Fibroblast of the aortic adventitia (primary cell): ENCODE measurements at places on chromosomes 4 and X.

DNA sequence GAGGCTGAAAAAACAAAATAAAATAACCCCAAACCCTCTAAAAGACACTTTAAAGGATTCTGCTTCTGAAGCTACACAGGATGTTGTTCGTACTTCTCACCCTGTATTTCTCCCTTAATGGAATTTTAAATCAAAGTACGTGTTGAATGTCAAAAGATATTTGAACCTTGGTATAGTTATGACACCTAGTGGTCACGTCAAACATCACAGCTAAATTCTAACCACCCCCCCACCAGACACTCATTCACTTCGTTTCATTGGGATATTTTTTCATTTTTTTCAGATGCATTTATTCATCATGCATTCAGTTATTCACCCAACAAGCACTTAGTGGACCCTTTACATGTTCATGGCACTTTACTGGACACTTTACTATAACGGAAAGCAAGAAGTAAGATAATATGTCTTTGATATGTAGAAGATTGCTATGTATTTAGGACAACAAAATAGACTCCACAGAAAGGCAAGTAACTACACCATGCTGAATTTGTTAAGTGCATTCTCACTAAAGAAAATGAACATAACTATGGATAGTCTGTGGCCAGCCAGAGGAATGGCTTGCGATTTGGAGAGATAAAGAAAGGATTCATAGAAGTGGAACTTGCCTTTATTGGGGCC is 62.5 kb upstream of the GPR174 start:
- peak; percentile 48 for DNase-seq

DNA sequence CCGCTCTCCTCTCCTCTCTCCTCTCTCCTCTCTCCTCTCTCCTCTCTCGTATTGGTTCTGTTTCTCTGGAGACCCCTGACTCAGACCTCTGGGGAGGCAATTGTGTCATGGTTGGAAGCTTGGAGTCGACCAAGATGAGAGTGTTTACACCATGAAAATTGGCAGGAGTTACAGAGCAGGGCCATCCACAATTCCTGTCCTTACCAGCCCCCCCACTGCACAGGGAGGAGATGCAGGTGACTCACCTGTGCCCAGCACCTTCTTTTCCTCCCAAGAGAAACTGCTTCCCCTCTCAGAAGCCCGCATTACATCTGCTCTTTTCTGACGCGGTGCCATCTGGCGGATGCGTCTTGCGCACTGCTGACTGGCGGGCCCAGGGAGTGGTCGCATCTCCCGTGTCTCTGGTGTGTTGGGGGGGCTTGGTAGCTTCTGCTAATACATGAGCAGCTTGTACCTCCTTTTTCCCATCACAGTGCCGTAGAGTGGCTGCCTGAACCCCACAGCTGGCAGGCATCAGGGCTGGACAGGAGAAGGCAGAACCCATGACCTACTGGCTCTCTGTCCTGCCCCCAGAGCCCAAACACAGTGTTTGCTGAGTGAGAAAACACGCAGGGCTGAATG is 31.4 kb upstream of the GPR78 start:
- DNase-seq = no peak

- no peak for DNase-seq
Observed at GRCh38 chr4:8336412-8337075, 67.0 kb downstream of the HTRA3 start.

DNA sequence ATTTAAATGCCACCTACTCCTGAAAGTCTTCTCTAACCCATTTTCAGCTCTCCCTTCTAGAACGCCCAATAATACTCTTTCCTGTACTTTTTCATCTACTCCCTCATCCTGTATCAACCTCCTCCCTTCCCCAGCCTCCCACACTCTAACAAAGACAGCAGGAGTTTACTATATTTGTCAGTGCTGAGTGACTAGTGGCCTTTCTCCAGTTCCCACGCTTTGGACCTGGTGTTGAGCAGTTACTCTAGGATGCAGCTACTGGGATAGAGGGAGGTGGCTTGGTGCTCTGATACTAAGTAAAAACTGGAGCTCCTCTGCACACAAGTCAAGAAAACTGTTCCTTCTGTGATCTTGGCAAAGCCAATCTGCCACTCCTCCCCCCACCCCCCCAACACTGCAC is 36.1 kb upstream of the KLHL13 start:
- DNase-seq = no peak

GRCh38 chrX:134551376-134552048 is 91.5 kb downstream of the HPRT1 start:
- DNase-seq = peak; percentile 64

- DNase-seq = no peak
Observed at GRCh38 chr4:91471280-91471679, 832.5 kb upstream of the GRID2 start.

GRCh38 chr4:184298254-184298653 is 80.6 kb upstream of the ENPP6 start:
- DNase-seq = peak; percentile 27

- DNase-seq = no peak
Observed at GRCh38 chr4:95284655-95285054, 264.1 kb downstream of the UNC5C start.

GRCh38 chrX:9775930-9776329 is 10.3 kb upstream of the GPR143 start:
- no peak for DNase-seq

GRCh38 chr4:128866269-128866668 is 56.8 kb downstream of the JADE1 start:
- no peak for DNase-seq

DNA sequence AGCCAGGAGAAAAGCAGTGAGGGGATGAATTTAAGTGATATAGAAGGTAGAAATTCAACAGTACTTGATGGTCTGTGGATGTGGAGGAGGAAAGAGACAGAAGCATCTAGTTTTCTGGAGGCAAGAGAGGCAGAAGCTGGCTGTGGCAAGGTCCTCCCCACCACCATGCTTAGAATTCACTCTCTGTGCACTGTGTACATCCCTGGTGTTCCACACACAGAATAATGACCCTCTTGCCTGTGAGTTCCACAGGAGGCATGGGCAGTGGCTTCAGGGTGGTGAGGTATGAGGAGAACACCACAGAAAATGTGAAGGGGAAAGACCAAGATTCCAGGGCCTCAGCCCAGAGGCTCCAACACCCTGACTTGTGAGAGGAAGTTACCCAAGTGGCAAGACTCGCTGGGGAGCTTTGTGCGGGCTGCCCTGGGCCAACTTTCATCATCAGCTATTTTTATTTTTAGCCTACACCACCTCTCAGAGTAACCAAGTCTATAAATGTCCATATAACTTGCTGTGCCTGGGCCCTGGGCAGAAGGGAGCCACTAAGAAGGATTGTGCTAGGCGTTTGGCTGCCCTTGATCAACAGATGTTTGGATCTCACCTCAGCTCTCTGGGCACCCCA is 7.8 kb upstream of the INTS6L start:
- DNase-seq = no peak

GRCh38 chr4:181536196-181536746 is 706.9 kb upstream of the TENM3 start:
- no peak for DNase-seq

DNA sequence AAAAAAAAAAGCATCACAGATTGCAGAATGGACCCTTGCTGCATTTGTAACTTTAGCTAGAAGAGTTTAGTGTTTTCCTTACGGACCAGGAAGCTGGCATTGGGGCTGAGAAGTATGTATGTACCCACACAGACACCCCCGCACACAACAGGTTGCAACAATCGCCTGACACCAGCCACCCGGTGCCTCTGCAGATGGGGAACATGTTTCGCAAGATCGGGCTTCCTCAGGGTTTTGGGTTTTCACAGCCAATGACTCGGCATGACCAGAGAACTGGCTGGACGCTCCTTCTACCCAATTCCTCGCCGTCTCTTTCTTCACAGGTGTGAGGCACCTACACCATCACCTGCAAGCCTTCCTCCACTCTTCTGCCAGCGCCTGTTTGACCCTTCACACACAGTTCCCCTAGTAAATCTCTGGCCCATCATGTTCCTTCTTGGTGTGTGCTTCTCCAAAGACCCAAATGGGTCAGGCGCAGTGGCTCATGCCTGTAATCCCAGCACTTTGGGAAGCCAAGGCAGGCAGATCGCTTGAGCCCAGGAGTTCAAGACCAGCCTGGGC is 70.4 kb downstream of the DHRSX start:
- DNase-seq = no peak

- no peak for DNase-seq
Observed at GRCh38 chr4:155766622-155767021, 7.8 kb downstream of the GUCY1B1 start.

DNA sequence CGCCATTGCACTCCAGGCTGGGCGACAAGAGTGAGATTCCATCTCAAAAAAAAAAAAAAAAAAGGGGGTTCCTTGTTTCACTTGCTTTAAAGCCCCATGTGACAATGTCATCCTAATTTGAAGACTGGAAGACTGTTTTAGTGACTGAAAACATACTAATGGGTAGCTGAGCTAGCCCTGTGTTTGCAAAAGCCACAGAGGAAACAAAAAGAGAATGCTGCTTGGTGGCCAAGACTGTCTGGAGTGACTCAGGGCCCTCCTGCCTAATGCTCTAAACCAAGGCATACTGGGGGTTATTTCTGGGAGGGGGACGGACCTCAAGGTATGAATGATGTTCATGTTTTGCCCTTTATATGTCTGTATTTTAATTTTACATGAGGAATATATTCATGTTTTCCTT is 16.0 kb downstream of the HPSE start:
- DNase-seq = no peak

- peak; percentile 55 for DNase-seq
Observed at GRCh38 chrX:13778916-13779315, 38.0 kb downstream of the GPM6B start.

DNA sequence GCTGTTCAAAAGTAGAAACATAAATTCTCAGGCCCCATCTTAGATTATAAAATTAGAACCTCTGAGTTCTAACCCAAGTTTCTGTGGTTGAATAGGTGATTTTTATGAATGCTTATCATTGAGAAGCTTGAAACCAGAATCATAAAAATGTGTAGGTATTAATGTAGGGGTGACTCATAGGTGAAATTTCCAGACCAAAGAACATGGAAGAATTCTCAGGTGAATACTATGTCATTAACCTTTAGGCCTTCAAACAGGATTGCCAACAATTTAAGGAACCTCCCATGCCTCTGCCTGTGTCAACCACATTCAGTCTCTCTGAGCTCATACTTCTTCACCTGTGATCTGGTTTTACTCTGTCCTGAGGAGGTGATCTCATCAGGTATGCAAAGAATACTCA is 177.8 kb downstream of the NPFFR2 start:
- DNase-seq = no peak

DNA sequence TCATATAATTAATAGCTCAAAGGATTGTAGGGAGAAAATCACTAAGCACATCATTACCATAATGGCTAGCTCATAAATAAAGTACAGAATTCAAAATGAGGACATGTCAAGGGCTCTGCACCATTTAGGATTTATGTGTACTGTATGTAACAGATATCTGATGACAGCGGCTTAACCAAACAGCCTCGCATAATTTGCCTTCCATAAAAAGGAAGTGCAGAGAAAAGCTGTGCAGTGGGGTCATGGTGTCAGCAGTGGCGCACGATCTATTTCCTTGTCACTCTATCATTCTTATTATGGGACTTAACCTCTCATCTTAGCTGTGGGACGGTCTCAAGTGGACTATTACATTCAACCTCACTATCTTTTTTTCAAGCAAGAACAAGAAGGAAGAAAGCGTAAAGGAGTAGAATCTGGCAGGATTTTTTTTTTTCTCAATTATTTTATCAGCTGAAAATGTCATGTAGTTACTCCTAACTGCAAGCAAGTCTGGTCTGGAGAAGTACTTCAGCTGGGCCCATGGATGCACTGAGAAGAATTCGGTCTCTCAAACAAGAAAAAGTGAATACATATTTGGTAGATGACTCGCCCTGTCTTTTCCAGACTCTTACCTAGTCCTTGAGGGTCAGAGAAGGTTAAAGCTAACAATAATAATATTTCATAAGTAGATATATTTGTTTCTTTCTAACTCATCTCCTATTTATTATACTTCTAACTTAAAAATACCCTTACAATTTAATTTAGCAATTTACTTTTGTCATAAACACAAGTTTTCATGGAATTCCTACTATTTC is 94.6 kb downstream of the COX18 start:
- DNase-seq = peak; percentile 60

DNA sequence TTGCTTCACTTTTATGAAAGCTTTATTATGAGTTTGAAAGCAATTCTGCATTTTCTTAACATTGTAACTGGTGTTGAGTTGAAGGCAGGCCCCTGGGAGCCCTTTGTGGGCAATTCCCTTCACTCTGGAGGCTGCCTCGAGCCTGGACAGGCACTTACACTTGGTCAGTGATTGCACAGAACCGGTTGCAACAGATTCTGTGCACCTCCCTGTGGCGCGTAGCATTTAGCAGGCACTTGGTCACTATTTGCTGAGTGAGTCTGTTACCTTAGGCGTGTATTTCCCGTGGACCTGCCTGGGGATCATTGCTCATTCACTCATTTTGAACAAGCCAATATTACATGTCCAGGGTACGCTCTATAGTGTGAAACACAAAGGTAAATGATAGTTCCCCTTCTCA is 80.4 kb downstream of the PTTG2 start:
- DNase-seq = no peak

DNA sequence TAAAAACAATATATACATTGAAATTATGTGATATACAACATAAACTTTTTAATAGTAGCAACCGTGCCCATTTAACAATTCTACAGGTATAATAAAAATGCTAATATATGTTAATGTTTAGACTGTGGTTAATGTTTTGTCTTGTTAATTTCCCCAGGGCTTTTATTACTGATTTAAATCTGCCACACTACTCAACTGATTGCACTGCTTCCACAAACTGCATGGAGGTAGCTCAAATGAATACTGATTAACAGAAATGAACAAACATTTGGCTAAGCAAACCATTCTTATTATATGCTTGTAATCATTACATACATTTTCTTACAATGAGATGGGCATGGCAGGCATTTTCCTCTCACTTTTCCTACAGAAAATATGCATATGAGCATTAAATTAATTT is 275.9 kb downstream of the GPC3 start:
- DNase-seq = no peak

GRCh38 chrX:39856472-39857121 is 241.2 kb downstream of the BCOR start:
- DNase-seq = no peak

GRCh38 chr4:99403380-99404184 is 31.6 kb downstream of the ADH7 start:
- peak; percentile 93 for DNase-seq

DNA sequence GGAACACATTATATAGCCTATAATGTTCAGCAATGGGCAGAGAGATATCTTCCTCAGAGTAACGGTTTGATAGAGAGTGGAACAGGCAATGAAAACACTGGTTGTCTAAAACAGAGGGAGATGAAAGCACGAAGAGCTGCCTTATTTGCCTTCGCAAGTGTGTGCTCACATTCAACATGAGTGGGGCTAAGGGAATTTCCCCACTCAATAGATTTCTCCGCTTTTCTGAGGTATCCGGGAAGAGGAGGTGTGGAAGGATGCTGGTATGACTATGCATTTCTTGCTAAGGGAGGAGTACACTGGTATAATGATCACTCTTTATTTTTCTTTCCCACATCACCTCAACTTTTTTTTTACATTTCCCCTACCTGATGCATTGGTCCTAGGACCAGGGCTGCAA is 7.8 kb upstream of the GPR82 start:
- no peak for DNase-seq

DNA sequence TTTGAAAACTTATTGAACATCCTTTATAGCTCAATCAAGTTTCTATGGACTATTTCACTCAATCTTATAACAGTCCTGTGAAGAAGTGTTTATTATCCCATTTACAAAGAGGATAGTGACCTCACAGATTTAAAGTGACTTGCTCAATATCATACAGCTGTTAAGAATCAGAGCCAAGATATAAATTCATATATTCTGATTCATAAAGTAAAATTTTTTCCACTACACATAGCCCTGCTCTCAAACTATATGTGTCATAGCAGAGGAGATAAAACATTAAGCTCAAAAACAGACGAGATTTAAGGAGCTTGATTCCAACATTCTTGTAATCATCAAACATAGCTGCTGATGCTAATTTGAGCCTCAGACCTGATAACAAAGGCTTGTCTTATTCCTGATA is 226.8 kb downstream of the CAMK2D start:
- peak; percentile 80 for DNase-seq
